Activated CD4-positive, alpha-beta T cell treated with anti-CD3 and anti-CD28 coated beads, Interleukin-2, amount 50 U/mL, for 24 hours (primary cell): ENCODE measurements at places on chromosomes 2 and 18.

DNA sequence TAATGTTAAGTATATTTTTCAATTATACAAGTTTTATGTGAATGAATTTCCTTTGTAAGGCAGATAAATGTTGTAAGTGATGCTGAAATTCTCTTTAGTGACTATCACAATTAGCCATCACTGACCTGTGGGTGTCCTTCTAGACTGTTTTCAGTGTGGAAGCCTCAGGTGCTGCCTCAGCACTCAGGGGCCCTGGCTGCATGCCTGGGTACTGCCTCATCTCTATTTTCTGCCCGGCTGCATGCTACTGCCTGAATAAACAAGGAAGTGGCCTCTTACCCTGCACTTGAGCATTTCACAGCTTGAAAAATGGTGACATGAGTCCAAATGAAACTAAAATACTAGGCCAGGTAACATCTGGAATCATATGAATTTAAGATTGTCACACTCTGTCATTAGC, 787.6 kb upstream of the SALL3 start:
- DNase-seq: no peak

GRCh38 chr2:30310371-30310770, 79.0 kb downstream of the LBH start:
- no peak for DNase-seq

DNA sequence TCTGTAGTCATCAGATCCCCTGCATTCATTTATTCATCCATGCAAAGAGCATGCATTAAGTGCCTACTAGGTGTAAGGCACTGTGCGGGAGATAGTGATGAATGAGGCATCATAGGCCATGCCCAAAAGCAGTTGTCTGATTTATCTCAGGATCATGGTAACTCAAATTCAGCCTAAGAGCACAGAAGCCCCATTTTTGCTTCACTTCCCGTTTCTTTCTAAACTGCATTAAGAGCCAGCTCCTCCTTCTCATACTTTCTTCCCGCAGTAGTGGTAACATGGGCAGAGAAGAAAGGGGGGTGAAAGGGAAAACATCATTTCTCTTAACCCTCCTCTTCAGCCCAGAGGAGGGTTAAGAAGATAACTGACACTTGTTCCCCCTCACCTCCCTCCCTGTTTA, 2.9 kb downstream of the GPR45 start:
- DNase-seq: no peak

DNA sequence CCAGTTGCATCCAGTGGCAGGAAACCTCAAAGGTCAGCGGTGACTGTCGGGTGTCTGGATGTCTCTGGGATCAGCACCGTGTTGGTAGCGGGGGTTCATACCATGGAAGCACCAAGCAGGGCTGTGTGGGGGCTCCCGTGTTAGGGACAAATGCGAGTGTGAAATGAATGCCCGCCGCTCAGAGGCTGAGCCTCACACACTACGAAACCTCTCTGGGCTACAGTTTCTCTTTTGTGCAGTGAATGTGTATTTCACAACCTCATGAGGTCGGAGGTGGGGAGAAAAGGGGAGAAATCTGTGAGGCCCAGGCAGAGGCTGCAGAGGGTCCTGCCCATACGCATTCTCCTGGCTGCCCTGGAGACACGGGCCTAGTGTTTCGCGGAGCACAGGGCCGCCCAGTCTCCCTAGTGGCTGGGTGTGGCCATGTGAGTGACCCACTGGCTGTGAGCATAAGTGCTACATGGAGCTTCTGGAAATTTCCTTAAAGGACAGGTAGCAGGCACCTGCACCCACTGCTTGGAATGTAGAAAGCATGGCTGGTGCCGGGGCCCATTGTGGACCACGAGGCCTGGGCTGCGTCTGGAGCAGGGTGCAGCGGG, 138.0 kb upstream of the GLI2 start:
- no peak for DNase-seq

DNA sequence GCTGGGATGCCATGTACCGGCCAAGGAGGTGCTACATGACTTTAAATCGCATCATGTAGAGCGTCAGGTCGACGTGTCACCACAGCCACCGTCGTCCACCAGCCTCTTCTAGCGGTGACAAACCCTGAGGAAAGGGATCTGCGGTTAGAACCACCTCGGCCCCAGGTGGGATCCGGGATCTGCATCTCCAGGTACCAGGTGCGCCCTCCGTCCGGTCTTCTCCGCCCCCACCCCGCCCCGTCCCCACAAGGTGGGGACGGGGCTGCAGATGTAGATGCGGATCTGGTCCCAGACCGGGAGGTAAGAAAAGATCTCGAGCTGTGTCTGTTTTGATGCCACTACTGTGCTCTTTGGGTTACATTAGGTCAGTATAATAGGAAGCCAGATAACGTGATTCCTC, 38.4 kb downstream of the C1D start:
- no peak for DNase-seq

DNA sequence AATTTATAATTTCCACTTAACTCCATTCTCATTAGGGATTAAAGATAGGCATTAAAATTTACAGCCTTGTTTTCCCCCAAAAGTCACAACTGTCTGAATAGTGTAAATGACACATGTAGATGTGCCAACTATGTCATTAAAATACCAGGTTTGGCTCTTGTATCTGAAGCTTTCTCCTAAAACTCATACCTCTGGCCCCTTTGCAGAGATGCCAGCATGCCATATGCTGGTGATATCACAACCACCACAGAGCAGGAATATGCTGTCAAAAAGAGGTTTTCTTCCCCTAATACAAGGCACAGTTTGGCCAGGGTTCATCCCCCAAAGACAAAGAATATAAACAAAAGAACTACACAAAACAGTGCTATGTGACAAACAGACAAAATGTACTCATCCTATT, 65.4 kb downstream of the REV1 start:
- DNase-seq: no peak

DNA sequence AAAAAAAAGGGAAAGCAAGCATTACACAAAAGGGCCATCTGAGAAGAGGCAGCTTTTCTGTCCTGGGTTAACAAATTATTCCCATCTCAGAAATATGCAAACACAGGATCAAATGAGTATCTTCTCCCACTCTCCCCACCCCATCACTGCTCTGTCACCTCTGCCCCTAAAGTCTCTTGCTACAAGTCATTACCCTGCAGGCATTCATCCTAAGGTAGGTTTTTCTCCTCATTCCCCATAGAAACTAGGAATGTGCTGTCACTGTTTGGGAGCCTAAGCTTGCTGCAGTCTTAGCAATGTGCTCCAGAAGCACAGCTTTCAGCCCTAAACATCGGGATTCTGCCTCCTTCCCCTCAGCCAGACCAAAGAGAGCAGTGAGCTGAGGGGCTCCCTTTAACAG, 3.6 kb downstream of the LRRTM1 start:
- no peak for DNase-seq

- no peak for DNase-seq
Observed at GRCh38 chr2:133414486-133415209, 153.6 kb downstream of the NCKAP5 start.

- DNase-seq: no peak
Observed at GRCh38 chr2:8679827-8680731, 1.8 kb upstream of the ID2 start.

GRCh38 chr2:20917287-20917660, 94.4 kb upstream of the LDAH start:
- no peak for DNase-seq

GRCh38 chr2:135800513-135801460, 36.2 kb downstream of the LCT start:
- no peak for DNase-seq

- peak; percentile 57 for DNase-seq
Observed at GRCh38 chr2:157441072-157441454, 2.8 kb downstream of the CYTIP start.

- DNase-seq: no peak
Observed at GRCh38 chr18:46727177-46727576, 29.7 kb downstream of the ST8SIA5 start.

- no peak for DNase-seq
Observed at GRCh38 chr18:5463390-5463789, 80.4 kb downstream of the EPB41L3 start.

- DNase-seq: no peak
Observed at GRCh38 chr2:24507549-24507948, 16.5 kb downstream of the NCOA1 start.

- no peak for DNase-seq
Observed at GRCh38 chr2:85998071-85998991, 107.4 kb downstream of the POLR1A start.

GRCh38 chr2:48508461-48509124, 21.4 kb upstream of the STON1 start:
- no peak for DNase-seq

GRCh38 chr2:69092857-69093256, 79.9 kb downstream of the ANTXR1 start:
- DNase-seq: no peak

DNA sequence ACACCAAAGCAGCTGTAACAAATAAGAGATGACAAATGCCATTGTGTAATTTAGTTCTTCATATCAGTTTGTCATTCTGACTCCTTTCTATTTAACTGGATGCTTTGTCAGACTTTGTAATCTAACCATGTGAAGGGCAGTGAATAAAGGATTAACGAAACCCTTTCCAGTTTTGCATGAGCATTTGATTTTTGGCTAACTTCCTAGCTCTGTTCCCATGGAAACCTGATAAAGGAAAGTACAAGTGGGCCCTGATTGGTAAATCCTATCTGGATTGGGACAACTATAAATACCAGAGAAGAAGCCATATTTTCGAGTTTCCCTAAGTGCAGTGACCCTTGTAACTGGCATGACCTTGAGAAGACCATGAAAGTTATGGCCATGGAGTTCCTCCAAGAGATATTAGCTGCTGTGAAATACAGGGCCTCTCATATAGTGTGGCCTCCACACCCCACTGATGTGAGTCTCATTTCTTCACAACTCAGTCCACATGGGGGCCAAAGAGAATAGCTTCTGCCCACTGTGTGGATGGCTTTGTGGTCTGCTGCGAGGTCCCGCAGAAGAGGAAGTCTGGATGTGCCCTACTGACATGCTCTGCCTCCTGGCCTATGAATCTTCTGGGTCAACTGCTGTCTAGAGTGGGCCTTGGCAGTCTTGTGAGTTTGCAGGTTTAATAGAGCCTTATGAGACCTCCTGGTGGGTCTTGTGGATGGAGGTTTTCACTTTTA, 38.2 kb upstream of the CYP1B1 start:
- no peak for DNase-seq

DNA sequence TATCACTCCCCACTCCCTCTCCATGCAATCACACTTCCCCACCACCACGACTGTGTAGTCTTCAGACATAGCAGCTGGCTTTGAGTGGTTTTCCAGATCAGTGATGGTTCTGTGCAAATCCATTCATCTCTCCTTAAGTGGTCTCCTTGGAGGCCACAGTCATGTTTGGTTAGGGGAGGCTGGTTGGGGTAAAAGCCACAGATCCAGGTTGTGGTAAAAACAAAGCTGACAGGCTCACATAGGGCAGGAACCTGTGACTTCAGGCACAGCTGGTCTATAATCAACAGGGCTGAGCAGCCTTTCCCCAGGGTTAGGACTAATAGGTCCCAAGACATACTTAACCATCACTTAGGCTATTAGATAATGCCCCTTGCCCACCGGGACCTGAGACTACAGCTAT, 46.2 kb upstream of the FZD7 start:
- no peak for DNase-seq

DNA sequence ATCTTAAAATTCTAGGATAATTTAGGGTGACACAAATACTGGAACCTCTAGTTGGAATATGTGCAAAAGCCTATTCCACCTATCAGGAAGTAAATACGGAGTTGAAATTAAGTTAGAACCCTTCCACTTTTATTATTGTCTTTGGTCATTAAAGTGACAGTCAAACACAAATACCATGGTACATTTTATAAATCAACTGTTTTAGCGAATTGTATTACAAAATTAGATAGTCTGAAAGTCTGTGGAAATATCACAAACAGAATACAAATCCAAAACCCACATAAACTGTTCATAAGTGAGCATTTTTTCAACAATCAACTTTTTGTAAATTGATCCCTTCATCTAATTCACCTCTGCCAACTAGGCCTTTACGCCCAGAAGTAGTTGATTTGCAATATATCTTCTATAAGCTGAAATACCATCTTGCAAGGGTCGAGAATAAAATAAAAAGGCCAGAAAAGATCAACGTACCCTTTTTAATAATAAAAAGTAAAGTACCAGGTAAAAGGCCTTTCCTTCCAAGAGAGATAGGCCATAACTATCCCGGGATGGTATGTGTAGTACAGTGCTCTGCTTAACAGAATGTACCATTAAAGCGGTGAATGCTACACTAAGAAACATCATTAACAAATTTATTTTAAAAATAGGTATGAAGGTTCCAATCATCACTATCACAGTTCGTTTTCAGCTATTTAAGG, 1.3 kb downstream of the USP34 start:
- no peak for DNase-seq

- no peak for DNase-seq
Observed at GRCh38 chr18:6730416-6731221, 1.1 kb downstream of the ARHGAP28 start.

GRCh38 chr2:69701100-69701945, 40.6 kb upstream of the ANXA4 start:
- DNase-seq: no peak

DNA sequence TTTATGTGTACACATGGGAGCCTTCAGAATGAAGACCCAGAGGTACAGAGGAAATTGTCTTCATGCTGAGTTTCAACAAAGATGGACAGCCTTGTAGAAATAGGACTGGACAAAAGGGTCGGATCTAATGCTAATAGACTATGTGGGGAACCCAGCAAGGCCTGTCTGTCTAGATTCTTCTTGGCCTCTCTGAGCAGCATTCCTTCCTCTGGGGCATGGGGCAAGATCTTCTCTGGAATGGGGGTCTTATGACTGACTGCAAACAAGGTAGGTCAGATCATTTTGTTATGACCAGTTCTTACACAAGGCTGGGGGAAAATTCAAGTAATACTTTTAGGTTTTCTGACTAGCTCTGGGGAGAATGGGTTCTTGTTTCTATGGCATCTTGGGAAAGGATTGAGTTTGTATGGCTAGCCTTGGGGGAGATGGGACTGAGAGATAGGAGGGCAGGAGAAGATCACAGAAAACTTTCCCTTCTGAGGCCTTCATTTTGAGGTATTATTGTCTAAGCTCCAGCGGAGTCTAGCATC, 14.3 kb downstream of the SPATA3 start:
- no peak for DNase-seq

GRCh38 chr18:79944746-79945117, 6.7 kb downstream of the SLC66A2 start:
- no peak for DNase-seq

DNA sequence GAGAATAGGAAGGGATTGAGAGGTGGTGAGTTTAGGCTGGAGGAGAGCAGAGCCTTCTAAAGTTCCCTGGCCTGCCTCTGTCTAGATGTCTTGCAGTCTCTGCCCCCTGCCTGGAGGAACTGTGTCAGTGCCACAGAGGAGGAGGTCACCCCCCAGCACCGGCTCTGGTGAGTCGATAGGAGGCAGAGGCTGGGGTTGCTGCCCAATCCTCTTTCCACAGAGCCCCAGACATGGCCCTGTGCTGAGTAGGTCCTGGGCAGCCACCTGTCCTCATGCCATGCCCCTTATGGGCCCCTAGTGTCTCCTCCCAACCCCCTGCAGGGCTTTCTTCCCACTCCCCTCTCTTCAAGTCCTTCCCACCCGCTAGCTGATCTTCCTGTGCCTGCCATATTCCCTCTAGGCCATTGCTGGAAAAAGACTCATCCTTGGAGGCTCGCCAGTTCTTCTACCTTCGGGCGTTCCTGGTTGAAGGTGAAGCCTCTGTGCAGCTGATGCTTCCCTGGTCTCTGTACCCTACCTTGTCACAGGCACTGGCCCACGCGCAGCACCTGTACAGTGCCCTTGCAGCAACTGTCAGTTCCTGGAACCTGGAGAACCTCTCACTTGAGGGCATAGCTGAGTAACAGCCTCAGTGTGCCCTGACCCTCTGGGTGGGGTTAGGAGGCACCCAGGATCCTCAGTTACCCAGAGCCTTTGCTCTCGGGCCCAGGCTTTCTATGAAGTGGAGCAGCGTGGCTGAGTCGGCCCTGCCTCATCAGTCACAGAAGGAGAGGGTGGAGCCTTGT, 13.2 kb upstream of the SLC4A3 start:
- DNase-seq: no peak
